ENCODE measurements at places on chromosomes 2 and 18.

DNA sequence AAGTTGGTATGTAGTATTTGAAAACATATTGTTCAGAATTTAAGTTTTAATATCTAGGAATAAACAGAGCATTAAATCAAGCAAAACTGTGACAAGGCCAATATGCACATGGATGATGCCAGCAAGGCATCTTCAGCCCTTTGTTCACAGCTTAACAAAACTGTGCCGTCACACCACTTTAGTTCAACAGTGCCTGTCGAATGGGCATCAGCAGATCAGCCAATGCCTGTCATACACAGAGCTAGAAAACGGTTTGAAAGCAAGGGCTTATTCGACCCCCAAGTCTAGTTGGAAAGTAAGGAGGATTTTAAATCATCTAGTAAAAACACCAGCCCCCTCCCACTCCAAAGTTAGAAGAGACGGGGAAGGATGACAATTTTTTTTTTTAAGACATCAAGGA, 16.7 kb downstream of the ZEB2 start:
- DNase-seq, result no peak

GRCh38 chr2:29293830-29294438, 178.7 kb downstream of the CLIP4 start:
- no peak for DNase-seq

- DNase-seq, result no peak
These were observed 154.0 kb downstream of the PMAIP1 start for GRCh38 chr18:60053747-60054304.

DNA sequence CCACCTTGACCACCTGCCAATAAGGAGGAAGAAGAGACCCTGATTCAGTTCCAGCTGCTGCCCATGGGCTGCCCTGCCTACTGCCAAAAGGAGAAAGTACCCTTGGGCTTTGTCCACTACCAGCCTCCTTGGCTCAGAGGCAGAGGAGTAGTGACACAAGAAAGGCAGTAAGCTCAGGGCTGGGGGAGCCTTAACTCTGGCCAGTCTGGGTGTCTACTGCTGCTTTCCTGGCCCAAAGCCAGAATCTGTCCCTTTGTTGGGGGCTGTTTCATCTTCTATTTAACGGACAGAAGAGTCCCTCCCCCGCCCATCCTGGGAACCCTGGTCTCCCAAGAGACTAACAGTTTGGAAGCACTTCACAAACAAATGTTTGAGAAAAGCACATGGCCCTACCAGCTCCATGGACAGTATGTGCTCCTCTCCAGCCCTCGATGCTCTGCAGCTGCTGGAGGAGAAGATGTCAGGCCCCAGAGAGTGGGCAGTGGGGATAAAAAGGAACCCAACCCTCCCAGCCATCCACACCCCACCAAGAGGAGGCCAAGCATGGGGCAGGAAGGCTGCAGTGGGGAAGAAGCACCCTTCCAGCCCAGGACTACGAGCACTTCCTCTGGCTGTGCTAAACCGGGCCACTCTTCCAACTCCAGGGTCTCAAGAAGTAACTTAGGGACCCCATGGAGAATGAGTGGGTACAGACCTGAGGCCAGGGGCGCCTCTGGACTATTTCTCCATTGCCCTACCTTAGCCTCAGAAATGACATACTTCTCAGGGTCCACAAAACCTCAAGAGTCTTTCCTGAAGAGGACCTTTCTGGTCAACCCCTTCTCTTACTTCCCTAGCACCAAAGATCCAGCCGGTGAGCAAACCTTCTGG, 1.2 kb downstream of the ATG9A start:
- no peak for DNase-seq

DNA sequence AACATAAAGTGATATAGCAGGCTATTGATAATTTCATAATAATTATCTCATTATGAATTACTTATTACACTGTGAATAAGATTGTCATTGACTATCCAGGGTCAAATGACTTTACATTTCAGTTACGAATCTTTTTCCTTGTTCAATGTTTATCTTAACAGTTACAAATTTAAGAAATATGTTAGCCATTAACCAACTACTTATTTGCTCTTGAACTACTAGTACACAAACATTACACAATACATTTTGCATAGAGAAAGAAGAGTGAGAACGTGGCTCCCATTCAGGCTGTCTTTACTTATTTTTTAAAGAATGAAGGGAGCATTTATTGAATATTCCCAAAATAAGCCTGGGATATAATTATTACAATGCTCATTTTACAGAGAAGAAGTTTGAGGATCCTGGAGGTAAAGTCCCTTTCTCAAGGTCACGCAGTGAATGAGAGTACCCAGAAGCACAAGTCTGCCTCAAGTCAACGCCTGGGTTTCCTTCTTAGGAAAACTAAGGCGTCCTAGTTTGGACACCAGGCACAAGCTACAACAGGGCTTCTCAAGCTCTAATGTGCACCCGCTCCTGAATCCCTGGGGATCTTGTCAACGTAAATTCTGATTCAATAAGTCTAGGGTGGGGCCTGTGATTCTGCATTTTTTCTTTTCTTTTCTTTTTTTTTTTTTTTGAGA, 164.2 kb downstream of the FIGN start:
- no peak for DNase-seq

- no peak for DNase-seq
These were observed 5.2 kb downstream of the BCS1L start for GRCh38 chr2:218664653-218665052.

GRCh38 chr2:40435426-40436092, 16.3 kb downstream of the SLC8A1 start:
- no peak for DNase-seq
